ENCODE measurements at places on chromosomes 7 and 10.

GRCh38 chr7:33463131-33463530, 333.8 kb downstream of the BBS9 start:
- DNase-seq = no peak

DNA sequence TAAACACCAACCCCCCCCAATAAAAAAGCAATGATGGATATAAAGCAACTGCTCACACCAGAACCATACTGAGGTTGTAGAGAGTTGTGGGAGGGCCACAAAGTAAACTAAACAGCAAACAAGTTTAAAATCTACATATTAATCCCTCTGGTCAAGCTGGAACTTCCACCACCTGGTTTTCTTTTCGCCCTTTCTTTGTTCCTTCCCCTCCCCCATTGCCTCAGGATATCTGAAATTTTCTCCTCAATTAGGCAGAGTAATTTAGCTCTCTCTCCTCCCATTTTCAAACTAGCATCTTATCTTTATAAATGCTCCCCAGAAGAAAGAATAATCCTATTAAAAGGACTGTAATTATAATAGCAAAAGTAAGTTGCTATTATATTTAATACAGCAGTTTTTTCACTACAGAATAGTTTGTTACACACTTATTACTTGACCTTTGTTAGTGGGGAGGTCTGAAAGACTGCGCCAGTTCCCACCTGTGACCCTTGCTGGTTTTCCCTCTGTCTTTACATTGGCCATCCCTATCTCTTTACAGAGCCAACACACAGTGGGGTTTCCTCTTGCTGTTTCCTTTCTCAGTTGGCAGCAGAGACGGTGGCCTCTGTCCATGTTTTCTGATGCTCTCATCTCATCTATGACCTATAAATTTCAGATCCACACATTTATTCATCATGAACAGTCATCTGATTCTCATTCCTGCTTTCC, 235.4 kb downstream of the RNLS start:
- DNase-seq = no peak

DNA sequence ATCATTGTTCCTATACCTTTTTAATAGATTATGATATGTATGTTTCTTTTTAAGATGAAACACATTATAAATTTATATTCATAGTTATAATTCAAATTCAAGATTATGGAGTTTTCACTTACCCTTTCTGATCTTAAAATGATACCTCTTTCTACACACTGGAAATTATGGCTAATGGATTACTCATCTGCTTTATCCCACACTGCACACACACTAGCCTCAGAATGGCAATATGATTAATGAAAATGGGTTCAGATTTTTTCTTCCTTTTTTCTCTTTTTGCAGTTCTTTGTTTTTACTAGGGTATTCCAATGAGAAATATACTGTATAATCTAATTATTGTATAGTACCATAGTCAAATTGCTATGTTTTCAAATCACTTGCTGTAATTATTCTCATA, 82.3 kb upstream of the FZD1 start:
- DNase-seq = no peak

DNA sequence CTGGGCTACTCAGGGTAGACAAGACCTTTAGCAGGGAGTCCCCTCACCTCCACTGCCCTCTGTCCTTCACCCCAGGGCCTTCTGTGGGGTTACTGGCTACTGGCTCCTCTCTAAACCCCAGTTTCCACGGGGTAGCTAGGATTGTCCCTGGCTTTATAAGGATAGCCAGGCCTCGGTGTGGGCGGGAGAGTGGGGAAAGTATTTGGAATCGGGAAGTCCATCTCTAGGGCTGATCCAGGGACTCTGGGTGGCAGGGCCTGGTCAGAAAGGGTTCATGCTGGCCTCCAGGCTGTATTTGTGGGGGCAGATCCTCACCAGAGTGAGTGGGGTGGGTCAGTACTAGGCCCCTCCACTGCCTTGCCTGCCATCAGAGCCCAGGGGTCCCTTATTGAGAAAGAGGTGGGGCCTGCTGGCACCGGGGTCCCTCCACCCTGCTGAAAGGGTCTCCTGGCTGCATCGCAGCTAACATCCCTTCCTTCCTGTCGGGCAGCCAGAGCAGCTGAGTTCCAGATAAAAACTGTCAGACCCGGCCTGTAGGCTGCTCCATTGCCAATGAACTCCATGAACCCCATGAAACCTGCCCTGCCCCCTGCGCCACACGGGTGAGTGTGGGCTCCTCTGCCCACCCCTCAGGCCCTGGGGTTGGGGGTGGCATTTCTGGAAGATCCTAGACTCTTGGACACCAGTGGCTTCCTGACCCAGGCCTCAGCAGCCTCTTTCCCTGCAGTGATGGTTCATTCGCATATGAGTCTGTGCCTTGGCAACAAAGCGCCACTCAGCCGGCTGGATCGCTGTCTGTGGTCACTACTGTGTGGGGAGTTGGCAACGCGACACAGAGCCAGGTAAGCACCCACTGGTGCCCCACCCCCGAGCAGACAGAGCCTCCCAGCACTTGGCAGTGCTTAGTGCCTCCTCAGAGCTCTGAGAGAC, 7.3 kb downstream of the ZMIZ2 start:
- DNase-seq = no peak

- no peak for DNase-seq
These were observed 6.5 kb downstream of the ASL start for GRCh38 chr7:66082083-66082482.

GRCh38 chr7:87878208-87878735, 2.0 kb downstream of the DBF4 start:
- DNase-seq = no peak

DNA sequence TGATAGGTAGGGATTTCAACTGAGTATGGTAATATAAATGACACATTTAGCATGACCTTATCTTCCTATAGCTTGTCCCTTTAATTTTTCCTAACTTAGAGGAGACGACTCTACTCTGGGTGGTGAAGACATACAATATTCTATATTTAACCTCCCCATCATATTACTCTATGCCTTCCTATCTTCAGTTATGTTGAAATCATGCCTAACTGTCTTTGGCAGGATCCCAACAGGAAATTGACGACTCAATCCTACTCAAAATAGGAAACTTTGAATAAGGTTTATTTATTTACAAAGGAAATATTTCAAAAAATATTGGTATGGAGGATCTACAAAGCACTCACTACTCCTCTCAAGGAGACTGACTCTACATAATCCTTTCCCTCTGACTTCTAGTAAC, 24.1 kb upstream of the SEMA3A start:
- no peak for DNase-seq

DNA sequence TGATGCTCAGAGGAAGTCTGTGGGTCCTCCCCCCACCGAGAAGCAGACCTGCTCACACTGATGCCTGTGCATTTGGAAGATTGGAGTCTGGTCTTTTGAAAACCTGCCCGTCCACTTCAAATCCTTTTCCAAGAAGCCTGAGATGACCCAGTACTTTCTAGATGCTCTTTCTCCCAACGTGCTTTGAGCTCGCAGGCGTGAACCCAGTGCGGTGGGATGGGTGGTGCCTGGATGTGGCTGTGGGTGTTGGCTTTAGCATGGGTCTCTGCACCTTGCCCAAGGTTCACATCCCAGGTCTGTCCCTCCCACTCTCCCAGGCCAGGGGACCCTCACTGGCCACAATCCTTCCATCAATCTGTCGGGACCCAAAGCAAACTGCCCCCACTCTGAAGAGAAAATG, 170.2 kb downstream of the ADARB2 start:
- no peak for DNase-seq

- no peak for DNase-seq
These were observed 71.5 kb upstream of the LRRC17 start for GRCh38 chr7:102841290-102841689.

DNA sequence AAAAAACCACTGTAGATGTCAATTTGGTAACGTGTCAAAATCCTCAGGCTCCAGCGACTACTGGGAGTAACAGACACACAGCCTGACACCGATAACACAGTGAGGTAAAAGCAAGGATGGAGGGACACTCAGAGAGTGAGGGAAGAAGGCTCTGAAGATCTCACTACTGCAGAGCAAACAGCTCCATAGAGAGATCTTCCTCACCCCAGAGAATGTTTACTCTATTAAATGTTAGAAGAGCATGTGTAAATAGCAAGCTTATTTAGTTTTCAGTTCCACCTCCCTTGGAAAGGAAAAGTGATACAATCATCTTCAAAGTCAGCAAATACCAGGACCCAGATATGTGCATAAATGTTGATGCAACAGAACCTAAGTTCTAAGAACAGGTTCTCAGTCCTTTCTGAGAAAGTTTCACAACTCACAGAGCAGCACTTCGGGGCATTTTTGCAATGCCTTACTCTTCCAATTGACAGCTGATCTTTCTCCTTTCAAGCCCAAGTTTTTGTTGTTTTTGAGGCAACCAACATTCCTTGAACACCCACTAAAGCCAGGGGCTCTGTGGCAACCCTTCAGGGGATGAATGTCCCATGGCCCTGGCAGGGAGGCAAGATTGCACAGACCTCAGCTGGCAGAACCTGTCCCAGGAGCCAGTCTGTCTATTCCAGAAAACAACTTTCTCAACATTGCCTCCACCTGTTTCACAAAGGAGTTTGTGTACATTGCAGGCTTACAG, 177.4 kb downstream of the SFMBT2 start:
- no peak for DNase-seq

DNA sequence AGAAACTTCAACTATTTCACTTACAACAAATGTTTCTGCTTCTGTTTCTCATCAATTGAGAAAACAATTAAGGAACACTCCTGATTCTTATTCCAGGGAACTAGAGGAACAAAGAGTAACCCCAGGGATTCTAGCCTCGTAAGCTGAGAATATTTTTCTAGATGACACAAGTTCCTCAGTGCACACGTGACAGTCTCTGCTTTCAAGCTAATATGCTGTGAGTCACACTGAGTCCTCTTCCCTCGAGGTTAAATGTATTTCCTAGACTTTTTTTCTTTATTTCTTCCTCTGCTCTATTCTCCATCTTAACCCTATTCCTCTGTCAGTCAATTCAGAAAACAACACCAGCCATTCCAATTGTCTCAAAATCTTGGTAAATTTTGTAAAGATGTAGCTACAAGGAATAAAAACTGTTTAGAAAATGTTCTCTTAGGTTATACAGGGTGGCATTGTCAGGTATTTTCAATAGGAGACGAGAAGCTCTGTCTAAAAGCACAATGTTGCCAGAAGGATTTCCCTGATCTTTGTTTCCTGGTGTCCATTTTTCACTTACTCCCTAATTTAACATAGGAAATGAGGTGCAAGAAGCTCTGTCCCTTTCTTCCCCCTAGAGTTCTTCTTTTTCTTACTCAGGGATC, 5.8 kb upstream of the C1GALT1 start:
- no peak for DNase-seq

All from effector CD4-positive, alpha-beta T cell (primary cell).